ENCODE measurements at places on chromosomes 16 and 17.
A peak's percentile ranks its signal among the peaks of the same experiment; 100 is the strongest.

- no peak for DNase-seq
These were observed 29.5 kb downstream of the TNFRSF13B start for GRCh38 chr17:16942141-16943031.

- no peak for DNase-seq
These were observed 13.8 kb downstream of the RIPOR1 start for GRCh38 chr16:67542464-67542863.

DNA sequence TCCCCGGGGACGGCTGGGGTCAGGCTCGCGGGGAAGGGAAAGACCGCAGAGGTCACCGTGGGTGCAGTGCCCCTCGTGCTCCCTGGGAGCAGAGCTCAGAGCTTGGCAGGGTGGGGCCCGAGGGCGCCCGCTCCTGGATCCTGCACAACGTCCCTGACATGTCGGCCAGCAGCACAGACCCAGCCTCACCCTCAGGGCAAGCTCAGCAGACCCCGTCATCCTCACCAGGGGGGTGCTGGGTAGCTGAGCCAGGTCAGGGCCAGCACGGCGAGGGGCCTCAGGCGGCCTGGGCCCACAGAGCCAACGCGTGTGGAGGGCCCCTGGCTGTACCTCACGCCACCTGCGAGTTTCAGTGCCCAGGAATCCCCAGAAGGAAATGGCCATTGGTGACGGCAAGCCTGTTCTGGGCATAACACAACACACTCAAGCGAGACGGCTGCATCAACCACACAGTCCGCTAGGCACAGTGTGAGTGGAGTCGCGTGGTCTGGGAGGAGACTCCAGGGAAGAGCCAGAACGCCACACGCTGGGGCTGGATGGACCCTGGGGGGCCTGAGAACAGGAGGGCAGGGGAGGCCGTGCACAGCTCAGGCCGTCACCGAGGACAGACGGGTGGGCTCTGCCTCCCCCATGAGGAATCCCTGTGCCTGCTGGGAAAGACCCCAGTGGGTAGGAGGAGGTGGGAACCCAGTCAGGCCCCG, 60.3 kb downstream of the ZNF778 start:
- DNase-seq = no peak

GRCh38 chr16:4056161-4057105, 59.8 kb downstream of the ADCY9 start:
- no peak for DNase-seq

DNA sequence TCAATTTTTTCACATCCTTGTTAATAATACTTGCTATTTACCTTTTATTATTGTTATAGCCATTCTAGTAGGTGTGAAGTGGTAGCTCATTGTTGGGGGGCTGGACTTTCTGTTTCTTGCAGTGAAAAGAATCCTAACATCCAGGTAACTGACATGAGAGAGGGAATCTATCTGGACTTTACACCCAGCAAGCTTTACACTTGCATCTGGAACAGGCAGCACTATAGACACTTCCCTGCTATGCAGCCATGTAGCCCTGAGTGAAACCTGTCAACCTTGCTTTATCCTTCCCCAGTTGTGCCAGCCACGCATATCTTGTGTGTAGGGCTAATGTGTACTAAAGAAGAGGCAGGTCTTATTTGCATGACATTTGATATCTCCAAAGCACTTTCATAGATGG, 16.9 kb upstream of the ABCC12 start:
- no peak for DNase-seq

GRCh38 chr17:51890710-51891109, 267.8 kb downstream of the CA10 start:
- no peak for DNase-seq

DNA sequence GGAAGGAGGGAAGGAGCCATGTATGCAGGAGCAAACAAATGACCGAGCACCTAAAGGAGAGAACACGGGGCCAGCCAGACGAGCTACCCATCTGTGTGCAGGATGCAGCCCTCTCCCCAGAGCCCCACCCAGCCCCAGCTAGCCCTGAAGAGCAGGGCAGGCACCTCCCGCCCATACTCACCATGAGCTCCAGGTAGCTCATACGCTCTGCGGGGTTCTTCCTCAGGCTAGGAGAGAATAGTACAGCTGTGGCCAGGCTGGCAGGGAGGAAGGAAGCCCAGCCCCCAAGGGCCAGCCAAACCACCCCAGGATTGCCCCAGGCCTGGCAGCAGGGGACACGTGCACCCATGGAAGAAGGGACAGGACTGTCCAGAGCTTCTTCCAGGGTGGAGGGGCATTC, 81.9 kb downstream of the KCNJ18 start:
- DNase-seq = no peak

GRCh38 chr17:63443053-63443452, 3.1 kb downstream of the CYB561 start:
- no peak for DNase-seq

- no peak for DNase-seq
These were observed 27.9 kb upstream of the TNRC6A start for GRCh38 chr16:24701521-24701951.

GRCh38 chr16:28858421-28858820, 5.2 kb upstream of the SH2B1 start:
- DNase-seq = no peak

DNA sequence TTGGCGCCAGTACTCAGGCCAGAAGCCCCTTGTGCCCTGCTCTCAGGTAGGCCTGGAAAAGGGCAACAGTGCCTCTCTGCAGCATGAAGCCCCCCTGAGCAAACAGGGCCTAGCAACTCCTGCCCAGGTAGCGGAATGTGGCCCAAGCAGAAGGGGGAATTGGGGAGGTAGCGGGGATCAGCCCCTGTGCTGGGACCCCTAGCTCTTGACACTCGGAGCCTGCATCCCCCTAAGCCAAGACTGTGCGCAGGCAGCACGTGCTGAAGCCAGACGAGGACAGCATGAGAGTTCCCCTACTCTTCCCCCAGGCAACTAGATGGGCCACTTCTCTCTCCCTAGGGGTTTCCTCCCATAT, 823 bp upstream of the CD2BP2 start:
- no peak for DNase-seq

GRCh38 chr17:8791910-8792270, 7.3 kb downstream of the MFSD6L start:
- no peak for DNase-seq

DNA sequence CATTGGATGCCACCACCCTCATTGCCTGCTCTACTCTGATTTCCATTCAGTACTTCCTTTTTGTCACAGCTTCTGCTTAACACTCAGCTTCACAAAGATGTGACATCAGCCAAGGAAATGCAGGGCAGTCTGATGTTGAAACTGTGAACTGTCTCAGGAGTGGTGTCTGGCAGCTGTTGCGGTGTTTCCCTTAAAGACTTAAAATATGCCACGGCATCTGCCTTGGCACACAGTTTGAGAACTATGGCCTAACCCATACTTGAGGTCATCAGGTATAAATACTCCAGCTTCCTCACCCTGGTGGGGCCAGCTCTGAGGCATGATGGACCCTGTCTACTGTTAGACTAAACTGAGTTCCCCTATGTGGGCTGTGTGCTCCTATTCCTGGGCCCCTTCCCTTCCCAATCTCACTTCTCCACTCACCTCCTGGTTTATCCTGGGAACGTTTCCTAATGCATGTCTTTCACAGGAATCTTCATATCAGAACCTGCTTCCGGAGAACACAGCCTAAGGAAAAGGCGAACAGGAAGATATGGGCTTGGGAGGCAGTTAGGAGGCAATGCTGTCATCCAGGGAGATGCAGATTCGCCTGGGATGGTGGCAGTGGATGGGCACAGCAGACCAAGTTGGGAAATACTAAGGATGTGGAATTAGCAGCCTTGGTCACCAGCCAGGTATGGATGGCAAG, 96.5 kb downstream of the WSCD1 start:
- no peak for DNase-seq

DNA sequence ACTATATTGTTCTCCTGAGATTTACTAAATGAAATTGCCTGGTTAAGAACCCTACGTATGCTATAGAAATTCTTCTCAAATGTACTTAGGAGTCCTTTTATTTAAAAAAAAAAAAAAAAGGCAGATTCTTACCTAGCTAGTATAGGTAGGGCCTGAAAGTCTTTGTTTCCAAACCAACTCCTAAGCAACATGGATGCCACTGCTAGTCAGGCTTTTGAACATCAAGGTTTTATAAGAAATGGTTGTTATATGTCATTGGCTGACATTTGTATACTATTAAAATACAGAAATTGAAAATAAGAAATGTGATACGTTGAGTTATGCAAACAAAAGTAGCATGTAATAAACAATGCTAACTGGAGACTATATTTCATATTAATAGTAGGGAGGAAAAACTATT, 1.2 kb downstream of the EVI2A start:
- DNase-seq = no peak

- DNase-seq = no peak
These were observed 1.8 kb downstream of the CLEC3A start for GRCh38 chr16:78024159-78024558.

- DNase-seq = no peak
These were observed 83.6 kb downstream of the RGS9 start for GRCh38 chr17:65220732-65221131.

GRCh38 chr17:42531455-42532354, 4.3 kb upstream of the NAGLU start:
- peak; percentile 61 for DNase-seq

- no peak for DNase-seq
These were observed 52.1 kb upstream of the SMIM36 start for GRCh38 chr17:55563363-55563762.

GRCh38 chr17:44084131-44084538, 13.6 kb downstream of the G6PC3 start:
- no peak for DNase-seq

GRCh38 chr16:3036726-3037315, at the start of gene BICDL2:
Gene BICDL2 (minus strand): TSS chr16:3036944. CDS start chr16:3035496, 1,448 bp downstream.
- DNase-seq = no peak

DNA sequence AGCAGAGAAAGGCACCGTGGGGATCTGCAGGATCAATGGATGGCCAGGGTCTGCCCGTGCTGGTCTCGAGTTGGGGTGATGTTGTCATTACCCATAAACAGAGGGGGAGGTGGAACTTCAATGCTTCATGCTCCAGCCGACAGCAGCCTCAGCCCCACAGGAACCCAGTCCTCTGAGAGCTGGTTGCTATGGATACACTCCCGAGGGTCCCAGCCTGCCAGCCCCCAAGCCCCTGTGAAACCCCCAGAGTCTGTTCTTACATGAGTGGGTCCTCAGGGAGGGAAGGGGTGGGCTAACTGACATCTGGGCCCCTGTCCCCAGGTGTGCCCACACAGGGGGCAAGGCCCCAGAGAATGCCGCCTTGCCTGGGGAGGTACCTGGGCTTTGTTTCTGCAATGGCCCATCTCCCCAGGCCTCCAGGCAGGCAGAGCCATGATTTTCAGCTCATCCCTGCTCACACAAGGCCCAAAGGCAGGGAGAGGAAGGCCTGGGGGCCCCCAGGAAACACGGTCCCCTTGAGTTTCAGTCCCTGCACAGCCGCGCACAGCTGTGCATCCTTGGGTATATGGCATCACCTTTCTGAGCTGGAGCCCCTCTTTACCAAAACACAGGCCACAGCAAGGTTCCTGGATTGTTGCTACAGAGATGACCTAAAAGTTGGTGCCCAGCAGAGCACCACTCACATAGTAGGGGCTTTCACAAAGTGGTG, 223.7 kb downstream of the ZNF423 start:
- no peak for DNase-seq

DNA sequence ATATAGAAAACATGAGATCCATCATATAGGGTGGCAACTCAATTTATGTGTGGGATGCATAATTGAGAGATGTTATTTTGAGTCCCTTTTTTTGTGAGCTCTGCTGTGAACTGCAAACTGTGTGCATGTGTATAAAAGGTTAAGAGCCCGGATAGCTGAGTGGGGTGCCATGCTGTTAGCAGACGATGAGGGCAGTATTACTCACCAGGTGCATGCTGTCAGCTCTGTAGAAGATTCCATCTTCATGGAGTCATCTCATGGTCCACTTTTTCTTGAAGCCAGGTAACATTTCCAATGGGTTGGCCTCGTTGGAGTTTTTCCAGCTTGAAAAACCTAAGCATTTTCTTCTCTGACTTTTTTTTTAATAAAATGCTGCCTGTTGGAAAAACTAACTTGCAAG, 43.0 kb upstream of the RHBDL3 start:
- no peak for DNase-seq

DNA sequence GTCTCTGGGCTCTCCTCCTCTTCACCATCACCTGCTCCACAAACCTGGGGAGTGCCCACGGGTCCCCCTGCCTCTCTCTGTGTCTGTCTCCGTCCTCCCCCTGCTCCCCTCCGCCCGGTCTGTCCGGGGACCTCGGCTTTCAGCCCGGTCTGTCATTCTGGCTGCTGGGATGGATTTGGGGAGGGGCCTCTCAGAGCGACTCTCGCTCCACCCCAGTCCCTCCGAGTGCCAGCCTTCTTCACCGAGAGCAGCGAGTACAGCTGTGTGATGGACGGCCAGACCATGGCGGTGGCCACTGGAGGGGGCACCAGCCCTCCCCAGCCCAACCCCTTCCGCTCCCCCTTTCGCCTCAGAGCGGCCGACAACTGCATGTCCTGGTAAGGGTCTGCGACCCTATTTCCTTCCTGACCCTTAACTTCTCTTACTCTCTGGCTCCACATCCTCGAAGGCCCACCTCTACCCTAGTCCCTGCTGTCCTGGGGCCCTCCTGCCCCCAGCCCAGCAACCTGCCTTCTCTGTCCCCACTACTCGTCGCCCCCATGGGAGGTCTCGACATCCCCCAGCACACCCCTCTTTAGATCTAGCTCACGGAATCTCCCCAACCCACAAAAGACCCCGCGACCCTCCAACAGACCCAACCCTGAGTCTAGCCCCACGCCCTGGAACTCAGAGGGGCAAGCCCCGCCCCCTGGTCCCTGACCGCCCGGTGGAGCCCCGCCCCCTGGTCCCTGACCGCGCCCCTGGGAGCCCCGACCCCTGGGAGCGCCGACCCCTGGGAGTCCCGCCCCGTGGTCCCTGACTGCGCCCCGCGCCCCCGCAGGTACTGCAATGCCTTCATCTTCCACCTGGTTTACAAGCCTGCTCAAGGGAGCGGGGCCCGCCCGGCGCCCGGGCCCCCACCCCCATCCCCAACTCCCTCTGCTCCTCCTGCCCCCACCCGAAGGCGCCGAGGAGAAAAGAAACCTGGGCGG, 5.6 kb upstream of the CXCL16 start:
- no peak for DNase-seq

DNA sequence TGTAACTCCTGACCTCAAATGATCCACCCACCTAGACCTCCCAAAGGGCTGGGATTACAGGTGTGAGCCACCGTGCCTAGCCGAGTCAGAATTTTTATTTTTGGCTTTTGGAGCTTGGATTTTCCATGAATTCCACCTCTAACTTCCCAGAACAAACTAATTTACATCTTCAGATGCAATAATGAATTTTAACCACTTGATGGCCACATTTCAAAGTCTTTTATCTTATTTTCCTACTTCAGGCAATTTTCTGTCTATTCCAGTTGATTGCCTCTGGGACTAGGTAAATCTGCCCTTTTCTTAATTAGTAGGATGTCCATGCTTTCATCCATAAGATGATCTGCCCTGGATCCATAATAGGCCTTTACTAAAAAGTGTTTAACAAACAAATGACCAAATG, 156.4 kb upstream of the ANKFN1 start:
- no peak for DNase-seq

GRCh38 chr17:34619687-34620217, 40.4 kb downstream of the TMEM132E start:
- DNase-seq = no peak

DNA sequence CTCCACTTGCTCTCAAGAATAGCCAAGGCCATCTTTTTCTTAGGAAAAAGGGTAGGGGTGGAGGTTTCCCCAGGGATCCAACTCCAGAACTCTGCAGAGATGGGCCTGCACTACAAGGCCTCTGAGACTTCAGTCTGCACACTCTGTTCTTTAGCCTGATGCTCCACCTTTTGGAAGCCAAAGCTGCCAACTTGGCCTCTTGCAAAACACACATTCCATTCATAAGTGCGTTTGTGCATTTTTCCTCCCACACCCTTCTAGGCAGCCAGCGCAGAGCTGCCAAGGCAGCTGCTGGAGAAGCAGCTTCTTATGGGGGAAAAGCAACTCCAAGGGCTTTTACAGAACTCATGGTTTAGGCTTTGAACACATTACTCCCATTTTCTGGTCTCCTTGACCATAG, 45.3 kb downstream of the REXO5 start:
- DNase-seq = peak; percentile 86
